ENCODE measurements at places on chromosomes 4 and X. TPM values are rescaled to one million over a fixed set of nuclear protein-coding genes. Genes with fewer than 3 reads are reported as not detected.

DNA sequence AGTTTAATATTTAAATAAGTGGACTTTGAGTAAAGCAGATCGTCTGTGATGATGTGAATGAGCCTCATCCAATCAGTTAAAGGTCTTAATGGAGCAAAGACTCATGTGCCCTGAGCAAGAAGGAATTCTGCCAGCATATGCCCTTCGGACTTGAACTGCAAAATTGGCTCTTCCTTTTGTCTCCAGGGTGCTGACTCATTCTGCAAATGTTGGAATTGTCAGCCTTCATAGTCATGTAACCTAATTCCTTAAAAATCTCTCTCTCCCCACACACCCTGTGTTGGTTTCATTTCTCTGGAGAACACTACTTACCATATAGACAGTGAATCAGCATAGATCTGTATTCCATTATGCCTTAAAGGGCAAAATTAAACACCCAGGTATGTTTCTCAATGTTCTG lies 609.8 kb upstream of the GALNTL6 start:
- no peak overlapping the region for H3K27ac ChIP-seq
- H3K4me1 ChIP-seq = no peaks in the 10 kb centered on the region
- no peak for DNase-seq
- no peak overlapping the region for H3K4me3 ChIP-seq

DNA sequence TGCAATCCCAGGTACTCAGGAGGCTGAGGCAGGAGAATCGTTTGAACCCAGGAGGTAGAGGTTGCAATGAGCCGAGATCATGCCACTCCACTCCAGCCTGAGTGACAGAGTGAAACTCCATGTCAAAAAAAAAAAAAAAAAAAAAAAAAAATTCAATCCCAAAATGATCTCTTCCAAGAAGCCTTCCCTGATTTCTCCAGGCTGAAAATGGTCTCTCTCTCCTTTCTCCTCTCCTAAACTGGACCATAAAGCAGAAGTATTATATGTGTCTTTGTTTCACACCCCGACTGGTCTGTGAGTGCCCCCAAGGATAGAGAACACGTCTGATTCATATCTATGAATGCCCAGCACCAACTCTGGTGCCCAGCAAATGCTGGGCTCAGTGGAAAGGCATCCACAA lies 17.3 kb upstream of the KDM5C start:
- DNase-seq = no peak
- no peak overlapping the region for H3K4me3 ChIP-seq
- no peak overlapping the region for H3K27ac ChIP-seq
- H3K4me1 ChIP-seq = no peaks in the 10 kb centered on the region
- H3K36me3 ChIP-seq = no peaks in the 10 kb centered on the region

The MAMLD1 gene
- polyA plus RNA-seq = 2.4 TPM

The F8 gene
- 1.7 TPM for polyA plus RNA-seq

The USP17L13 gene
- not detected for polyA plus RNA-seq

The STAP1 gene
- polyA plus RNA-seq = not detected

DNA sequence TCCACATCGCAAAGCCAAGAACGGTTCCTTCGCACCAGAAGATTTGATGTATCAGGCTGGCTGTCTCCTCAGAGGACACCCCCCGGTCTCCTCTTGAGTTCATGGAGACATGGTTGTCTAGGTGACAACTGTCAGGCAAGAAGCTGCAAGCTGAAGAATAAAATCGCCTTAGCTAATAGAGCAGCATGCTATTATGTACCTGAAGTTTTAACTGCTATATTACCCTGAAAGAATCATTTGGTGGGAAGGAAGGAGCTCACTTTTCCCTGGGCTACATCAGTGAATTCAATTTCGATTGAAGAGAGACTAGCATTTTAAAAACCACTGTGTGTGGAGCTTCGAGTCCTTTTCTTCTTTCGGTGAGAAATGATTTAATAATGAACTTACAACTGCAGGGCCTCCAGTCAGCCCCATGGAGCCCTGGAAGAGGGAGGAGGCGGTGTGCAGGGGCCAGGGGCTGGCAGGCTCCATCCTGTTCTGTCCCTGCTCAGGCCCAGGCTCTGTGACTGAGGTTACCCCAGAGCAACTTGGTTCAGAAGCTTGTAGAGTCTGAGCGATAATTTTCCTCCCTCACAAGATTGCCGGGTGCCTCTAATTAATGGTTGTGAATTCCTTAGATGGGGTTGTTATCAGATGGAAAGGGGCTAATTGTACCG lies 191.3 kb downstream of the MID1IP1 start:
- H3K36me3 ChIP-seq = no peaks in the 10 kb centered on the region
- no peak for DNase-seq
- H3K27me3 ChIP-seq = no peaks in the 10 kb centered on the region
- H3K4me1 ChIP-seq = no peaks in the 10 kb centered on the region
- no peak overlapping the region for H3K4me3 ChIP-seq

The SPANXN4 gene
- not detected for polyA plus RNA-seq
